Anterior cingulate cortex (tissue), 58 donors: ENCODE measurements at places on chromosomes 11 and 22.

DNA sequence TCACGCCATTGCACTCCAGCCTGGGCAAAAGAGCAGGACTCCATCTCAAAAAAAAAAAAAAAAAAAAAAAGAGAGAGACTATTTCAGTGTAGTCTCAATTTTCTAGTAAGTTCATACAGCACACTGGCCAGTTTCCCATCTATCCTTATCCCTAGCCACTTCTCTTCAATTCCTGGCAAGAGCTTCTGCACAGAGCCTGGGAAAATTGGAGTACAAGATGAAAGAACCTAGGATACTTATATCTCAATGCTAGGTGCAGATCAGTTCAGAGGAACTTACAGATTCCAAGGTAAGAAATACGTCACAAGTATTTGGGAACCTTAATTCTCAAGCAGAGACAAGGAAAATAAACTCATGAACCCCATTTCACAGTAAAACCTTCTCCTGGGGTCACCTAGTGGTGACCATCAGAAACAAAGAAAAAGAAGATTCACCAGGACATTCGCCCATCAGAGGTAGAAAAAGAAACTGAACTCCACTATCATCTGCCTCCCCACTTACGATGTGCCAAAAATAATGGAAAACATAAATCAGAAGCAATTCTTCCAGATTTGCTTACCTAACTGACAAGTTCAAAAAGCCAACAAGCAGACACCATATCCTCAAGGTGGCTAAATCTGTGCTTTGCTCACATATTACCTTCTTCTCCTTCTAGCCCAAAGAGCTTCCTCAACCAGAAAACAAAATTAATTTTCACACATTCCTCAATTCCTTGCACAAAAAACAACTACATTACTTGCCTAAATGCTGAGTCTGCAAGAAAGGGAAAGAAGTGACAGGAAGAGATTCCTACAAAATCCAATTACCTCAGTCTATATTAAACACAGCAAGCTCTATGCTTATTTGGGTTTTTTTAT, 4.9 kb downstream of the DENND5A start:
- DNase-seq = no peak

DNA sequence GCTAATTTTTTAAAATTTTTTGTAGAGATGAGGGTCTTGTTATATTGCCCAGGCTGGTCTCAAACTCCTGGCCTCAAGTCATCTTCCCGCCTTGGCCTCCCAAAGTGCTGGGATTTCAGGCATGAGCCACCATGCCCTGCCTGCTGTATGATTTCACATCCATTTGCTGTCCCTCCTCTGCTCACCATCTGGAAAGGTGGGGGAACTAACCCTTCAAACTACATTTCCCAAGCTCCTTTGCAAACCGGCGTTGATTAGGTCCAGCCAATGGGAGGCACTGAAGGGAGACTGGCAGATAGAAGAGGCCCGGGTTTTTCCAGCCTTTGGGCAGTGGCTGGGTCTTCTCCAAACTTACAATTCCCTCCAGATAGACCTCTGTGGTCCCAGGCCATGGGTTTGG, 19.3 kb downstream of the RFPL1 start:
- DNase-seq = peak; percentile 29

DNA sequence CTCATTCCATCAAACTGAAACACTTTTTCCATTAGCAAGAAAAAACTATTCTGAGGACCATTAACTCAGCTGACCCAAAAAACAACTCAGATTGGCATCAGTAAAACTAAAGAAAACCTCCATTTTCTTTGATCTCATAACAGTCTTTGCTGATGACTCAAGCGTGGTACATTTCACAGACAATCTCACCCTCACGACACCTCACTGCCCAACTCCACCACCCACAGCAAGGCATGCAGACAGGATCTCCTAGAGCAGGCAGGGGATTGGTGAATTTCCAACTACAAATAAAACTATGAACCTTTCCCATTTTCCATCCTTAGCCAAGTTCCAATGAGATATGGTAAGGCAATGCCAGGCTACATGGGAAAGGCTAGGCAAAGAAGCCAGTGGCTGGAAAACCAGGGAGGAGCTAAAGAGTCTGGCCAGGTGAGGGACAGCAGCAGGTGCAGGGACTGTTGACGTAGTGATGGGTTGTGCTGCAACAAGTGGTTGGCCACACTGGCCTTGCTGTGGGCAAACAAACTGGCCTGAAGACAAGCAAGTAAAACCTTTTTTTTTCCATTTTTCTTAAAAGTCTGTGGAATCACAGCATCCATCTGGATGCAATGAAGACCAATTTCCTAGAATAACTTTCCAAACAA, 97.2 kb downstream of the SERGEF start:
- no peak for DNase-seq

- no peak for DNase-seq
Observed at GRCh38 chr11:9057888-9058287, 33.5 kb downstream of the SCUBE2 start.

- no peak for DNase-seq
Observed at GRCh38 chr11:7573558-7574296, 59.9 kb downstream of the PPFIBP2 start.
